IPS DF 6.9 (cell line): ENCODE measurements at places on chromosomes 5 and 9.

DNA sequence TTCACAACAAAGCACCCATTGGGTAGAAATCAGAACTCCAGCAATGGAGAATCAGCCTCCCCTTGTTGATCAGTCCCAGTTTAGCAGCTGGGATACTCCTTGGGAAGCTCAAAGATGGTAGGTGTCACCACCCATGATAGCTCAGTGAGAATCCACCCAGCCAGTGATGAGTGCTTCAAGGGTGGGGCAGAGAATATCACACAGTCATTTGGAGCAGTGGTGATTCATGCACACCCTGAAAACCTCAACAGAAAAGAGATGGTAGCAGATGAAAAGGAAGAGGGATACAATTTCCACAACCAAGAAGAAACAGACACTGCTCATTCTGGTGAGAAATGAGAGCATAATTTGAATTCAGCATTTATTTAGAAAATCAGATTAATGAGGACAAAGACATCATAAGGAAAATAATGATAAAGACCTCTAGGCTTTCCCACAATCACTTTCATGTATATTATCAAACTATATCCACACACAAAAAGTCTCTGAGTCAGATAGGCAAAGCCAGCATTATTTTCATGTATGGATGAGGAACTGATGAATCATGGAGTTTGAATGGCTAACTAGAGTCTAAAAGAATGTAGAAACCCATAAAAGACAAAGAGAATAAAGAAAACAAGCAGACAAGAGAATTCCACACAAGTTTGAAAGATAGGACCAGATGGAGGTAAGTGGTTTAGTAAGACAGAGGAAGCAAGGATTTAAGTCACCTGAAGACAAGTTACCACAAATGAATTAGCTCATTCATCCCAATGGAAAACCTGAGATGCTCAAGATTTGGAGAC lies 82.9 kb downstream of the FEM1C start:
- no peak for DNase-seq

DNA sequence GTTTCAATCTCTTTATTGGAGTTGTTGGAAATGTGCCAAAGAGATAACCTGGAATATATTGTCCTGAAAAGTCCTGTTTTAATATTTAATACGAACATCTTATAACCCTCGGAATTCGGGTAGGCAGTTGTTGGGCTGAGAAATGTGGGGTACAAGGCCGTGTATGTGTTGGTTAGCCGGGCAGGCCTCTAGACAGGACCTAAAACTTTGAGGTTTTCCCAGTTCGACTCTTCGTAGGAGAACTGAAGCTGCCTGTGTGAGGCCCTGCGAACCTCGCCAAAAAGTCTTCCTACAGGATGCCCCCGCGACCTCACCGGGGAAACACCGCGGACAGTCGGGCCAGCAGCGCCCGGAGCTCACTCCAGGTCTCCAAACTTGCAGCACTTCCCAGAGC lies 583 bp upstream of the TJP2 start:
- no peak for DNase-seq

- no peak for DNase-seq
These were observed 13.9 kb downstream of the IDNK start for GRCh38 chr9:83636813-83637212.

- no peak for DNase-seq
These were observed 129.1 kb downstream of the MACROH2A1 start for GRCh38 chr5:135269931-135270421.

DNA sequence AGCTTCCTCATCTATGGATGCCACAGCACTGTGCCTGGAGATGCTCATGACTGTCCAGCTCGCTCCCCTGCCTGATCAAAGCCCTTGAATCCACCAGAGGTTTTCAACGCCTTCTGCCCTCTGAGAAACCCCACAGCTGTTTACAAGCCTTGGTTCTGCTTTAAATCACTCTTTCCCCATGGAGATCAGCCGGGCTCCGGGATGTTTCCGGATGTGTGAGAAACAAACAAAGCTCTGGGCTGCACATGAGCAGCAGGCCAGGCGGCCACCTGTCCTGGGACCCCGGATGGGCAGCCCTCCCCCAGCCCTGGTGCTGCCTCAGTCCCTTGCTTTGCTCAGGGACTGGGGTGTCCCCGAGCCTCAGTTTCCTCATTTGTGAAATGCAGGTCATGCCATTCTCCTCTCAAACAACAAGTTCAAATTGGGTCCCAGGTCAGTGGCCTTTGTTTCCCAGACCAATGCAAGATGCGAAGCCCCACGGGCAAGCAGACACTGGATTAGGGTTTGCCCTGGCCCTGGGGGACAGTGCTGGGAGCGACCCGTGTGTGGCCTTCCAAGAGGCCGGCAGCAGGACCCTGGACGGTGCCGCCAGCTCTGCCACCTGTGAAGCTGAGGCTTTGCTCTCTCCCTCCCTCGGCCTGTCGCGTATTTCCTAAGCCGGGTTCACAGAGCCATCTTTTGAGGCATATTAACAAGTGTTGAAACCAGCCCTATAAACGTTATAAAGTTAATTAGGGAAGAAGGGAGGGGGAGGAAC lies 42.4 kb upstream of the PHYKPL start:
- no peak for DNase-seq

DNA sequence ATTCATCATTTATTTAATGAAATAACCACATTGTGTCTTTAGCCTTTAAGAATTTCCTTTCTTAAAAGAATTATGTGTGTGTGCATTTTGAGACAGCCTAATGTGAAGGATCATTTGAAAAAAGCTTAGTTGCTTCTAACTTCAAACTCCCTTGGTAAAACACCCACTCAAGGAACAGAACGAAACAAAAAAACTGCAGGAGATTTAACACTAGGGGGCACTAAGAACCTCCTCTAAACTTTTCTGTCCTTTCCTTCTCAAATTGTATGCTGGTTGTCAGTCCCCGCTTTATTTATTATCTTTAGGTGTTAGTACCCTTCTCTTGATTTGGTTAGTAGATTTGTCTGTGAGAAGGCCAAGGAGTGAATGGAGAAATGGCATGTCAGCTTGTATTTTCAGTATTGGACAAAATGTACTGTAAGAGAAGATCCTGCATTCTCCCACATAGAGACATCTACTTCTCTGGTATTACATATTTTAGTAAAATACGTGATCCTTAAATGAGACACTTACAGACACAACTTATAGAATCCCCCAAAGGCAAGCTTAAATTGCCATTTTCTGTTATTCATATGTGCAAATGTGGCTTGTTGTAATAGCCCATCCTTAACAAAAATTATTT lies 229.7 kb downstream of the MRPS30 start:
- no peak for DNase-seq

DNA sequence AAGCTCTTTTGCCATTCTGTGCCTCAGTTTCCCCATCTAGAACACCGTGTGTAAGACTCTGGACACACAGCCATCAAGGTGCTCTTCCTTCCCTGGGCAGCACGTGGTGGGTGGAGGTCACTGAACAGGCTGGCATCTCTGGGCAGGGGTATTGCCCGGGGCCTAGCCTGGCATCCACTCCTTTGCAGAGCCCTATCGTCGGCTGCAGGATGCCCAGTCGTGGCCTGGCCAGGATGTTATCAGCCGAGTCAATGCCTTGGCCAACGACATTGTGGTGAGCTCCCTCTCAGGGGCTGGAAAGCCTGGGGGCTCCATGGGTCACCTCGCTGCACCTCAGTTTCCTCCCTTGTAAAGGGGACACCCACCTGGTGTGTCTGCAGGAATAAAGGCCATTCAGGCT lies 4.0 kb downstream of the ADGRD2 start:
- DNase-seq, result no peak

DNA sequence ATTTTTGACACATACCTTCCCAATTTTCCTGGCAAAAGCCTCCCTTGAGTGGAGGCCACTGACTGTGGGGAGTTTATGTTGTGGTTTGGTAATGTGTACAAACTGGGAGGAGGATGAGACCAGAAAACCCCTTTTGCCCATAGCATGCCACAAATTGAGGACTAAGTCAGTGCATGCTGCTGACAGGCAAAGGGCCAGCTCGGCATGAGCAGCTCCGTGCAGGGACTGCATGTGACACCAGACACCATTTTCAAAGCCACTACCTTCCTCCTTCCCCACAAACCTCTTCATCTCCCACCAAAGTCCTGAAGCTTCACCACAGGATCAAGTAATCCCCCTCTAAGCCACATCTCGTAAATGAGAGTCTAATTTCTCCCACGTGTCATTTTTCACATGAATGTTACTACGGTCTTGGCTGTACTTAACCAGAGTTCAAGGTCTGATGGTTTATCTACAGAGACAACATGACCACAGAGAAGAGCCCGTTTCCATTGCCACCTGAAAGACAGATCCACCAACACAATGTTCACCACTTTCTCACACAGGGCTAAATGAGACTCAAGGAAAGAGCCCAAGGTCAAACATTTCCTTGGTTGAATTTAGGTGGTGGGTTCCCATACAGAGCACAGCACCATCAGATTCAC lies 106.5 kb downstream of the NFIB start:
- no peak for DNase-seq

DNA sequence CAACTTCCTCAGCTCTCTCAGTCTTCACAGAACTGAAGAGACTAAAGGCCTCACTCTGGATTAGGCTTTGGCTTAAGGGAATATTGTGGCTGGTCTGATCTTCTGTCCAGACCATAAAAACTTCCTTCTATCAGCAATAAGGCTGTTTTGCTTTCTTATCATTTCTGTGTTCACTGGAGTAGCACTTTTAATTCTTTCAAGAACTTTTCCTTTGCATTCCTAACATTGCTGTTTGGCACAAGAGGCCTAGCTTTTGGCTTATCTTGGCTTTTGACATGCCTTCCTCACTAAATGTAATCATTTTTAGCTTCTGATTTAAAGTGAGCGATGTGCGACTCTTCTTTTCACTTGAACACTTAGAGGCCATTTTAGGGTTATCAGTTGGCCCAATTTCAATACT lies 88.7 kb upstream of the ACOT12 start:
- DNase-seq, result no peak

DNA sequence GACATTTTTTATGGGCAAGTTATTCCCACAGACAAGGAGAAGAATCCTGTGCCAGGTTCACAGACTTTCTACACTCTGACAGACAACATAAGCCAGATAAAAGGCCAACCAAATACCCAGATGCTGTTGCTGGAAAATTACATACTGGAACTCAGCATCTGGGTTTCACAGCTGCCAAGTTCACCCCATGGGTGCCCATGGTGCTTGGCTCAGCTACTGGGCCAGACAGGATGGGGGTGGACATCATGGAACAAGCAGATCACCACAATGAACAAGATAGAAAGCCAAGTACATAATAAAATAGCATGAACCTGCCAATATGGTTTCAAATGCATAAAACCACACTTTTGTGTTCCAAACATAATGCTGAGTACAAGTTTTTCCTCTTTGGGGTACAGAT lies 999.8 kb downstream of the NR2F1-AS1 start:
- DNase-seq, result no peak

- DNase-seq, result no peak
These were observed 60.3 kb downstream of the RICTOR start for GRCh38 chr5:39013938-39014337.

DNA sequence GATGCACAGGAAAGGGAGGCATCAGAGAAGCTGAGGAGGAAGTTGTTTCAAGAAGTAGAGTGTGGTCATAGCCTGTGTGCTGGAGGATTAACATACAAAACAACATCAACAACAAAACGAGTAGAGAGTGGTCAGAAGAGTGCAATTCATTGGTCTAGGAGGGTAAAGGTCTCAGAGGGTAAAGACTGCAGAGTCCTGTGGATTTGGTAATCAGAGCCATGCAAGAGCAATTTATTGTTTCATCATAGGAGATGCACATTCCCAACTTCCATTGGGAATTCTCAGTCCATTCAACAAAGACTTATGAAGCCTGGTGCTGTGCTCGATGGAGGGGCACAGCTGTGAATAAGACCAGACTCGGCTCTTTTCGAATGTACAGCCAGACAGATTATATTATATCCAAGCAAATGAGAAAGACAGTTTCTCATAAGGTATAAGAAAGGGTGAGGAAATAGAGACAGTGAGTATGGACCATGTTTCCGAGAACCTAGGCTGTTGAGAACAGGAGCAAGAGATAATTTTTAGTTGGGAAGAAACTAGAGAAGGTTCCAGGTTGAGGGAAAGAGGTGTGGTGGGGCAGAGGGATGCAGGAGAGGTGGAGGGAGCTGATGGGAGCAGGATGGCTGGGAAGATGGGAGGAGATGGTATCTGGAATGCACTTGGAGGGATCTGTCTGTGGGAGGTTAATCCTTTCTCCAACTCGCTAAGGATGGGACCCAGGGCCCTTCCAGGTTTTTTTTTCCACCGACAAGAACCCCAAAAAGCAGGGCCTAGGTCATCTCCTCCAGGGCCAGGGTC lies 7.9 kb upstream of the MYORG start:
- DNase-seq, result no peak

GRCh38 chr9:132146039-132146438 lies 15.8 kb upstream of the NTNG2 start:
- DNase-seq, result no peak

- no peak for DNase-seq
These were observed 3.8 kb downstream of the ZFYVE16 start for GRCh38 chr5:80411589-80412219.

GRCh38 chr9:110033869-110034268 lies 174.1 kb downstream of the C9orf152 start:
- DNase-seq, result no peak

- no peak for DNase-seq
These were observed 40.0 kb downstream of the NXNL2 start for GRCh38 chr9:88574953-88575352.

DNA sequence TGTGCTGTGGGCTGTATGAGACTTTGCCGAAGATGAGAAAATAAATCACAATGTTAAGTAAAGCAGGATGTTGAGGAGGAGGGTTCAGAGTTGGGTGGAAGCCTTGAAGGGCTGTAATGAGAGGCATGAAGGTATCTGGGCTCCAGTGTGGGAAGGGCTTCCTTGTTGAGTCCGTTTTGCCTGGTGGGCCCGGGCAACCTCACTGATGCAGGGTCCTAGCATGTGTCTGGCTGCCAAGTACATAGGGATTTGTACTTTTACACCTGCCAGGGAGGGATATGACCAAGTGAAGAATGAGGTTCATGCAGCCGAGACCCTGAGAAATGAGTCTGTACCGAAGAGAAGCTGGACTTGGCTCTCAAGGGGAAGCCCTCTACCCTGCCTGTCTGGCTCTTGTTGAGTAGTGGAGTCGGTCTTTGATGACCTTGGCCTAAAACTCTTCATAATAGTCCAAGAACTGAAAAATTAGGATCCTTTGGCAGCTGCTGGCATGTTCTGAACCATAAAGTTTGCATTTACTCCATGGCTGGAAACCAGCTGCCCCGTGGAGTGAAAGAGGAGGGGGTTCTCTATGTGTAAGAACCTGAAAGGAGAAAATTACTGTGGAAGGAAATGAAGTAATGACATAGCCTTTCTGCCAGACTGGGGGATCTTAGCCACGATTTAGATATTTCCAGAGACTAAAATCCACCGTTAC lies 59.0 kb upstream of the DPYSL3 start:
- DNase-seq, result no peak
